Esophagus squamous epithelium (tissue), 5 donors: ENCODE measurements at places on chromosomes 6 and 20.

DNA sequence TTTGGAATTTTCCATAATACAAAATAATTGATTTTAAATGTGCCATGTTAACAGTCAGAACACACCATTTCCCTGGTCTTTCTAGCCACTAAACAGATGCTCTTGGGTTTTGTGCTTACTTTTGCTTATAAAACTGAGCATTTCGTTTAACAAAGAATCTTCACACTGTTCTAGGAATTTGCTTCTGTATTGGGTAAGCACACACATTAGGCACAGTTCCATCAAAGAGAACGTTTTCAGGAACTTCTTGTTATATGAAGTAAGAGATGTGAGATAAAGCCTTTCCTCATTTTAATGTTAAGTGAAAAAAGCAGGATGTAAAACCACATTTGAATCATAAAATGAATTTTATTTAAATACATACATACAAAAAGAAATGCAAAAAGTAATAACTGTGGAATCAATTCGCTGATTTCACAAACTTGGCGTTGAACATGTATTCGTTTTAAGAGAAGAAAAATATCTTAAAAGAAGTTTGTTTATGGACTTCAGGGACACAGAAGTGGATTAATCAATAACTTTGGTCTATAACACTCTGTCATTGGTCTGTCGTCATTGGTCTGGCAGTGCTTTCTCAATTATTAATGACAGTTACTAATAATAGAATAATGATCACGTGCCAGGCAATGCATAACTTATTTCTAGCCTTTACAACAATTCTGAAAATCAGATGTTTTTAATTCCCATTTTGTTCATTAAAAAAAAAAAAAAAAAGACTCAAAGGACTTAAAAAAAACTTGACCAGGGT, 199.9 kb upstream of the PRDM1 start:
- DNase-seq: no peak

DNA sequence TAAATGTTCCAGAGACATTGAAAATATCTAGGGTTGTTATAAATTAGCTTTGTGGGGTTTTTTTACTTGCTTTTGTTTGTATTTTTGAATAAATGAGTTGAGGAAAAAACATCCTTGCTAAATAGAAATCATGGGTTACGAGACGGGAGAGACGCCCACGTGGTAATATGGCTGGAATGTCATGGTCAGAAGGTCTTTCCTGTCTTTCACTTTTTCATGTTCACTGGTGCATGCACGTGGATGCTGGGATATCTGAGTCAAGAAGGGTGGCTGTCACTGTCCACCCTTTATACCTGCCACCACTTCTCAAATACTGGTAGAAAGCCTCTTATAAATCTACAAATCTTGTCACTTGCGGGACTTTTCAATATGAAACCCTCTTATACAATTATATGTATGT, 258.7 kb upstream of the AGPAT4 start:
- no peak for DNase-seq

- DNase-seq: no peak
Observed at GRCh38 chr6:90110971-90111370, 185.7 kb downstream of the BACH2 start.

- no peak for DNase-seq
Observed at GRCh38 chr6:105810105-105810921, 275.8 kb upstream of the PRDM1 start.

DNA sequence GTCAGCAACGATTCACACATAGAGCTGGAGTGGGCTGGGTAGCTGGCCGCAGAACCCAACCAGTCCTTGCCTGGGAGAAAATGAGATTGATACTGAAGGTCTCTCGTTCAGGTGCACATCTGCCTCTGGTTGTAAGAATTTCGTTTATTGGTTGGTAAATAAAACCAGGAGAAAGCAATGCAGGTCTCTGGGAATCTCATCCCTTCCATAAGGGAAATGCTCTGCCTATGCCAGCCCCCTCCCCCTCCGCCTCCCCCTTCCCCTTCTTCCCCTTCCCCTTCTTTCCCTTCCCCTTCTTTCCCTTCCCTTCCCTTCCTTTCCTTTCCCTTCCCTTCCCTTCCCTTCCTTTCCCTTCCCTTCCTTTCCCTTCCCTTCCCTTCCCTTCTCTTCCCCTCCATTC, 107.3 kb downstream of the DTD1 start:
- no peak for DNase-seq

- DNase-seq: no peak
Observed at GRCh38 chr6:32968867-32969684, 682 bp downstream of the BRD2 start.

- DNase-seq: no peak
Observed at GRCh38 chr6:161139766-161140553, 133.9 kb downstream of the AGPAT4 start.
